SW480 (cell line): ENCODE measurements at places on chromosomes 6 and 20.

- DNase-seq, result no peak
These were observed 37.0 kb downstream of the FOXF2 start for GRCh38 chr6:1426416-1426815.

GRCh38 chr6:154239392-154239791 lies 117.2 kb downstream of the IPCEF1 start:
- DNase-seq, result peak; percentile 38

DNA sequence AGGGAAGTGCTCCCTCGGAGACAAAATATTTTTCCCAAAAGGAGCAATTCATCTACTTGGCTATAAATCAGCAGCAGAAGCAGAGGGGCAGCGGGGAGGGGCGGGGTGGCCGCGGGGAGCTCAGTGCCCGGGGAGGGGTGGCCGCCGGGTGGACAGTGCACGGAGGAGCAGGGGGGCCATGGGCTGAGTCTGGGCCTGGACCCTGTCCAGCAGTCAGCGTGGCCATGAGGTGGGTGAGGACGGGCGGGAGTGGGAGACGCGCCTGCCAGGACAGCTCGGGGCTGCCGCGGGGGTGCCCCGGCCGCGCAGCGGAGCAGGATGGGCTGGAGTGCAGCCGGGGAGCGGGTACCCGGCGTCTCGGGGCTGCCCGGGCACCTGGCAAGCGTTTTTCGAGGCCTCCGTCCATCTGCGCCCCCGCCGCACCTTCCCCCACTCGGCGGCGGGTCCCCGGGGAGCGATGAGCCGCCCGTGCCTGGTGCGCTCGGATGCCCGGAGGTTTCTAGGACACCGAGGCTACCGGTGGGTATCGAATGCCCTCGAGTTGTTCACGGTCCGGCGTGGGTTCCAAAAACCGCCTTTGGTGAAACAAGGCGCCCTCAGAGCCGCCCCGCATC lies 229.5 kb downstream of the THBS2 start:
- no peak for DNase-seq

- no peak for DNase-seq
These were observed 6.2 kb upstream of the SGK1 start for GRCh38 chr6:134324141-134324540.

DNA sequence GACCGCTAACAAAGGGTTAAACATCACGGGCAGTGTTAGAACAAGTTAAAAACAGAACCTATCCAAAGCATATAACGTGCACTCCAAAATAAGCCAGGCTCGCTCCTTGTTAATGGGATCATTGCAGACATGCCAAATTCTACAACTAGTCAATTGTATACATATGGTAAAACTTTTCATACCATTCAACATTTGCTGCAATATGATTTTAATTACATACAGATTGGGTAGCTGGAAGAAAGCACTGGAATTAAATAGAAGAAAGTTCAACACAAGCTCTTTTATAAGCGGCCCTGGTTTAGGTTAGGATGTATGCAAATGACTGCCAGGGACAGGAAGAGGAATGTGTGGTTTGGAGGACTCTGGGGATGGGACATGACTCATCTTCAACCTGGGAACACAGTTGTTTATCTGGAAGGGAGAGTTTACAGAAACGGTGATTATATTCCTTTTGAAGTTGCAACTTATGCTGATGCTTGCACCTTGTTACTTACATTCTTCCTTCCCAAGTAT lies 62.5 kb upstream of the TIAM2 start:
- DNase-seq, result peak; percentile 94

DNA sequence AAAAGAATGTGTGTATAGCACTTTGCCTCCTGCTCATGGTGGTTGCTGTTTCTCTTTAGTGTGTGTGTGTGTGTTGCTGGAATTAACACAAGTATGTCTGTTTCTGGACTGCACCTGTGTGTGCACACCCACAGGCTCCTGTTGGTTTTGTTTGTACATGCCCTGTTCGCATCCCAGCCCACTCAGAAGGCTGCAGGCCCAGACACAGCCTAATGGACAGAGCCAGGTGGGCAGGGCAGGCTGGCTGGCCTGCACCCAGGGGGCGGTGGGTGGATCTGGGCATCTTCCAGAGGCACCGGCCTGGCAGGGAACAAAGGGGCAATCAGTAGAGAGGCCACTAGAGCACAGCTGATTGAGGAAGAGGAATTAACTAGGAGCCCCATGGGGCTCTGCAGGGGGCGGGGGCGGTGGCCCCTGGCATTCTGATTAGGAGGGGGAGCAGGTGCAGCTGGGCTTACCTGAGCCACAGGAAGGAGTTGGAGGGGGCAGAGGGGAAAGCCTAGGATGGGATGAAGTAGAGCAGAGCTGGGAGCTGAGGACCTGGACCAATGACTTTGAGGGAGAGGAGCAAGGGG lies 21.9 kb downstream of the CD40 start:
- DNase-seq, result no peak

GRCh38 chr6:63963769-63964315 lies 328.2 kb downstream of the PHF3 start:
- no peak for DNase-seq

DNA sequence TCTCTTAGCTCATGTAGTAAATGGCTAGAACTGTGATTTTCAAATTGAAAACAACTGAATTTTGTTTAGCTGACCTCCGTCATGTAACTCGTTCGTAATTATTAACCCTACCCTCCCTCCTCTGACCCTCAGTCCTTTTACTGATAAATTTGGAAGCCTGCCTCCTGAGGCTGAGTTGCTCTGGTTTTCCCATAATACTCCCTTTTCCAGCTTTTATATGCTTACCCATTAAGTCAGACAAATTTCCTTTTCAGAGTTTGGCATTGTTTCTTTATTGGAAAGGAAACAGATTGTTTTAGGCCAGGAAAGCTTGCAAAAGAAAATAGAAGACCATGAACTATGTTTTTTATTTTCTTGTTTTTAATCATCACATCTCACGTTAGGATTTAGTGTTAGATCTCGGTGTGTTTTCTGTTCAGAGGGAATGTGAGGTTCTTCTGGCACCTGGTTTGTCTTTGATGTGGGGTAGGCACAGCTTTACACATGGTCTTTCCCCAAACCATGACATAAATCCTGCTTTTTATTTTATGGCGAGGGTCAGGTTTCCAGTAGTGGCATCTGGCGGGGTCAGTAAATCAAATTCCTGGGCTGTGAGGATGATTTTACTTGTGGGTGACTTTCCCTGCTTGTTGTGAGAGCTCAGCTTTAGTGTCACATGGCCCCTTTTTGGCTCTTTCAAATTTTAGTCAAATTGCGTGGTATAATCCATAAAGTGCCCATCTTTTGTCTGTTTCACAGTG lies 24.5 kb downstream of the PLCB4 start:
- DNase-seq, result peak; percentile 67

- DNase-seq, result no peak
These were observed 35.4 kb downstream of the MAN1A1 start for GRCh38 chr6:119313937-119314884.

- DNase-seq, result no peak
These were observed 213.8 kb downstream of the ERMARD start for GRCh38 chr6:169965239-169965638.

GRCh38 chr20:18363708-18364107 lies 75.4 kb downstream of the ZNF133 start:
- no peak for DNase-seq

- no peak for DNase-seq
These were observed 88.6 kb upstream of the ARID1B start for GRCh38 chr6:156688620-156688971.

DNA sequence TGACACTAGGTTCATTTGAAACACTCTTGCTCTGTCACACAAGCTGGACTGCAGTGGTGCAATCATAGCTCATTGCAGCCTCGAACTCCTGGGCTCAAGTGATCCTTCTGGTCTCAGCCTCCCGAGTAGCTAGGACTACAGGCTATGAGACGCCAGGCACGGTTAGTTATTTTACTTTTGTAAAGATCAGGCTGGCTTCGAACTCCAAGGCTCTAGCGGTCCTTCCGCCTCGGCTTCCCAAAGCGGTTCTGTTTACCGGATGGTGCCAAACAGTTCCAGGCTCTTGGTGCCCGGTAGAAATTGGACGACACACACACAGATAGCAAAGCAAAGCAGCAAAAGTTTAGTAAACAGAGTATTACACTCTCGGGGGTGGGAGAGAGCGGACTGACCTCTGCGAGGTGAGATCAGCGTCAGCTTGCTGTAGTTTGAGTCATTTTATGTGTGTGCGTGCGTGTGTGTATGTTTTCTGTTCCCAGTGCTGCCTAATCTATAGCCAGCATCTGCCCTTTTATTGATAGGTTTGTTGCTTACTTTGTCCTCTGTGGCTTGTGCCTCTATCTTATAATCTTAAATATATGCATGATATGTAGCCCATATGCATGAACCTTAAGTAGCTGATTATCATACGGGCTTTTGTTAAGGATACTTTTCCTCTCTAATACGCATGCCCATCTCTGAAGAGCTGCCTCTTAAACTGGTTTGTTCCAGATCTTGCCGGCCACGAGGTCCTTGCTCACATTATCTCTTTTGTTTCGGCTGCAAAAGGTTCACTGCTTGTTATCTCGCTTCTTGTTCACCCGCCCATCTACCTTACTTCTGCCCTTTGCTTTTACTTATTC lies 75.2 kb downstream of the OR2B2 start:
- DNase-seq, result peak; percentile 93

DNA sequence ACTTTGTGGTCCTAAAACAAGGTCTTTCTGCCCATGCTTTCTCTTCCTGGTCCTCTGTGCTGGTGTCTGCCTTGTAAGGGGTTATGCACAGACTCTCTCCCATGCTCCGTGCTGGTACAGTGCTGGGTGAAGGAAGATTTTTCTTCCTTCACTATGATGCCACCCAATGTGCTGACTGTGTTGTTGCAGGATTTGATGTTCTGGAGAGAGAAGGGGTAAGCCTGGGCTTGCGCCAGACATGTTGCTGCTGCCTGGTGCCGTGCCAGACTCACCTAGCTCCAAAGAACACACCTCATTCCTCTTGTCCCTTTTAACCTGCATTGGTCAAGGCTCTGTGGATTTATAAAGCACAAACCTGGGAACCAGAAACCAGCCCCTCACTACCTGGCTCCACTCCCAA lies 28.4 kb upstream of the ARMH2 start:
- no peak for DNase-seq

DNA sequence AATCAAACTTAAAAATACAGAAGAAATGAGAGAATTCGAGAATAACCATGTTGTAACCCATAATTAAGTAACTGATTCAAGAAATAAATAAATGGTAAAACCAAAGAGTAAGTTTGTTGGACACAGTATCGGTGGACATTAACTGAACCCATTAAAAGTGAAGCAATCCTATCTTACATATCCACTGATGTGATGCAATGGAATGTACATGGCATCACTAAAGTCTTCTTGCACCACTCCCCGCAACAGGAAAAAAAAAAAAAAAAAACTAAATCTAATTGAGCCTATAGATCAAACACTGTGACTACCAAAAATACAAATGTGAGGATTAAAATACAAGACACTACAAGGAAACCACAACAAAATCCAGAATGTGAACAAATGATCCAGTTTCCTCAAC lies 7.9 kb downstream of the SNX14 start:
- DNase-seq, result no peak

DNA sequence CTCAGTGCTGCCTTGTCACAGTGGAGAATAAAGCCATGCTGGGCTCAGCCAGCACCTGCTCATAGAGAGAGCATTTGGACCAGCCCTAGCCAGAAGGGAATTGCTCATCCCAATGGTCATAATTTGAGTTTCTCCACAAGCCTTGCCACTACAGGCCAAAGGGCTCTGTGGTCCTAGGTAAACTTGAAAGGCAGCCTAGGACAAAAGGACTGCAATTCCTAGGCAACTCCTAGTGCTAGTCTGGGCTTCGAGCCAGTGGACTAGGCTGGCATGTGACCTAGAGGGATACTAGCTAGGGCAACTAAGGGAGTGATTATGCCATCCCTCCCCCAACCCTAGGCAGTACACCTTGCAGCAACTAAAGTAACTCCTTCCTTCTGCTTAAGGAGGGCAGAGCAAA lies 516.2 kb downstream of the BCKDHB start:
- no peak for DNase-seq

DNA sequence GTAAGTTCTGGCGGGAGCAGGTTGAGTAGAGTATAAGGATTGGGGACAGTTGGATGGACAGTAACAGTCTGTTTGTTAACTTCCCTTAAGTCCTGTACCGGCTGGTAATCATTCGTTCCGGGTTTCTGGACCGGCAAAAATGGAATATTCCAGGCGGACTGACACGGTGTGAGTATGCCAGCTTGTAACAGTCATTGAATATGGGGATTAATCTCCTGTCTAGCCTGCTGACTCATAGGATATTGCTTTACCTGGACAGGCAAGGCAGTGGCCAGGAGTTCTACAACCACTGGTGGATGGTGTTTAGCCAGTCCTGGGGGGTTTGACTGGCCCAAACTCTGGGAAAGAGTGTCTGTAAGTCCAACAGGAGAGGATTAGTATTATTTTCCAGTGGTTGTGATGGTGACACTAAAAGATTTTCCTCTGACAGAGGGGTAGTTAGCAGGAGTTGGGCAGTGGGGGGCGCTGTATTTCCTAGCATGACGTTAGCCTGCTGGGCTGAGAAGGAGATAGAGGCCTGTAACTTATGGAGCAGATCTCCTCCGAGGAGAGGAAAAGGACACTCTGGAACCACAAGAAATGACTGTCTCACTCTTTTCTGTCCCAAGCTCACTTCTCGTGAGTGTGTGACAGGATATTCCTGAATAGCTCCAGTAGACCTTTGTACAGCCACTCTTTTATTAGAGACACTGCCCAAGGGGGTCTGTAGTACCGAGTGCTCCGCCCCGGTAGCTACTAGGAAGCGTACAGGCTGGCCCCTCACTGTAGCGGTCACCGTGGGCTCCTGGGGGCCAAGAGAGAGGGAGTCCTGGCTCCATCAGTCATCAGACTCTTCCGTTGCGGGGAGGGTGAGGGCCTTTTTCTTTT lies 152.2 kb downstream of the TRIM27 start:
- DNase-seq, result no peak

DNA sequence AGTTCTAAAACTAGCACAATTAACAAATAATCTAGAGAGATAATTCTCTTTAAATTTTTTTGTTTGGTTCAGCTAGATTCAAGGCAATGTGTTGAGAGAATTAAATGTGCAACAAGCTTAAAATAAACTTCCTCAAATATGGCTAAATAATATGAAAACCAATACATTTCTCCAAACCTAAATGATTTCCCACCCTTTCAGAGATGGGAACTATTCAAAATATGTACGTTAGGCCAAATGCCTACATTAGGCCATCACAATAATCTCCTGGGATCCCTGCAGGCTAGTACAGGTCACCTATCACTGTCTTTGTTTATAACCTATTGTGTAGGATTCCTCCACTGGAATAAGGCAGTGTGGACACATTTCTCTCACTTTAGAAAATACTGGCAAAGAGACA lies 1.7 kb downstream of the FAXC start:
- no peak for DNase-seq
